Endothelial cell of umbilical vein (primary cell): ENCODE measurements at places on chromosomes 2 and 18. TPM values are rescaled to one million over a fixed set of nuclear protein-coding genes. Genes with fewer than 3 reads are reported as not detected.

GMPPA gene
- 34.1 and 39.1 TPM in 2 replicates for total RNA-seq

RTP5 gene
- total RNA-seq: not detected in 2 replicates

GKN2 gene
- not detected in 2 replicates for total RNA-seq

SIX2 gene
- total RNA-seq: 0.24 and 0.32 TPM in 2 replicates

PKP4 gene
- total RNA-seq: 55.1 and 68.5 TPM in 2 replicates

SAP130 gene
- total RNA-seq: 30.4 and 34.3 TPM in 2 replicates

FOXI3 gene
- not detected in 2 replicates for total RNA-seq

AAK1 gene
- total RNA-seq: 116 and 127 TPM in 2 replicates

BMP10 gene
- not detected in 2 replicates for total RNA-seq

C2orf66 gene
- 0.27 and 0.39 TPM in 2 replicates for total RNA-seq

TM4SF20 gene
- total RNA-seq: not detected in 2 replicates

GDF7 gene
- 1.1 and 3.7 TPM in 2 replicates for total RNA-seq

PKDCC gene
- total RNA-seq: 5.9 and 6.9 TPM in 2 replicates

MREG gene
- 3.1 and 3.9 TPM in 2 replicates for total RNA-seq

C1QL2 gene
- not detected in 2 replicates for total RNA-seq

SNORC gene
- total RNA-seq: 2.6 and 4.0 TPM in 2 replicates

METTL4 gene
- total RNA-seq: 16.1 and 17.4 TPM in 2 replicates

ARPC2 gene
- total RNA-seq: 455 and 483 TPM in 2 replicates

ADD2 gene
- not detected in 2 replicates for total RNA-seq
